ENCODE measurements at places on chromosomes 13 and 19.

DNA sequence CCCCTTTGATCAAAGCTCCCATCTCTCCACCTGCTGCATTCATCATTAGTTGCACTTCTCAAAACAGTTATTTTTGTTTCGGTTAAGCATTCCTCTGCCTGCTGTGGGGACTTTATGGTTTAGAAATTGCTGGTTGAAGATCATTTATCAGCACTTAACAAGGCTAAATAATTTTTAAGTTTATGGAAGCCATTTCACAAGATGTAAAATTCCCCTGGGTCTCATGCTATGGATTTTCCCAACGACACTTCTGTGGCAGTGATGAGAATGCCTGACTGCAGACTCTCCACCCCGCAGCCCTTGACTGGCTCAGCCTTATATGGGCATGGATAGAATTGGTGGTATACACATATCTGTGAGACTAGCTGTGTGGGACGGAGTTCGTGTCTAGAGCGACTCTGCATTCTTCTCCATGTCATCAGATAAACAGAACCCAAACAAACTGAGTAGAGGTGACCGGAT lies 52.8 kb downstream of the COL4A2 start:
- DNase-seq: no peak

- DNase-seq: peak; percentile 49
Measured at GRCh38 chr13:38686577-38687245, at the start of gene FREM2. TSS of gene FREM2 (plus strand) at chr13:38687077. CDS start at chr13:38687345, 268 bp downstream.

- no peak for DNase-seq
Measured at GRCh38 chr13:102788683-102789082, 10.1 kb downstream of the POGLUT2 start.

DNA sequence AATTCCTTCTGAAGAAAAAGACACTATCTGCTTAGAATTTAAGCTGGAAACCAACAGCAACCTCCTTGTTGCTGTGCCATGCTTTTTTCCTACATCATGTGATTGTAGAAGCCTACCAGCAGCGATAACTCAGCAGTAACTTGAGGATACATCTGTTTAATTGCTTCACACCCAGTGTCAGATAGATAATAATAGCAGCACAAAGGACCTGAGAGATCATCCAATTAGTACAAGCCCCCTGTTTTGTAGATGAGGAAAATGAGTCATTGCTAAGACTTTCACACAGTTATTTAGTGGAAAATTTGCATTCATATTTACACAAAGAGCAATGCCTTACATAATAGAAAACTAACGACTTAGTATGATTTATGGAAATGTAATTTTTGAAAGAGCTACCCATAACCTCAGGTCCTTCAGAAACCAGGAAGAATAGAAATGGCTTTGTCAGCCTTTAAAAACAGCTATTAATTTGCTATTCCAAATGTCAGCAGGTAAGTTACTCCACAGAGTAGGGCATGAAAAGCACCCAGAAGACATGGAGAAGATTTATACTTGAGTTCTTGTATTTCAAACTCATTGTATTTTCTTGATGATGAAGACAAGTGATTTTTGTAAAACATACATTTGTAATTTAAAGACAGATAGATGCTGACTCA lies 93.7 kb upstream of the SGCG start:
- DNase-seq: no peak

DNA sequence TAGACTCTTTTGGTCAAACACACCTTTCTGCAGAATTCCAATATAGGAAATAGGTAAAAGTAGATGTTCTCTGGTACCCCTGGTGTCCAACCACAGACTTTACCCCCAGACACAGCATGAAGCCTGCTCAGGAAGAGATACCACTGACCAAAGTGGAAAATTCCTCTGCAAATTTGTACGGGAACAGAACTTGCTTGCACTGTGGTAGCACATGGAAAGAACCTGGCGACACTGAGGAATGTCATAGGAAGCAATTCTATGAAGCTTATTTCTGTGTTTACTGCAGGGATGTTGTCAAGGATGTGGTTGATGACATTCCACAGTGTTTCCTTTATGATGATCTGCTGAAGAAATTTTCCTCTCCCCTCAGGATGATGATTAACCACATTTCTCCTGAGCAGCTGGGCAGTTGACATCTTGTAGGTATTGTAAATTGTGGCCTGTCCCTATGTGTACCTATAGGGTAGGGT lies 48.9 kb upstream of the TNFSF11 start:
- peak; percentile 90 for DNase-seq

- DNase-seq: no peak
Measured at GRCh38 chr19:44636439-44637389, 7.0 kb upstream of the PVR start.

DNA sequence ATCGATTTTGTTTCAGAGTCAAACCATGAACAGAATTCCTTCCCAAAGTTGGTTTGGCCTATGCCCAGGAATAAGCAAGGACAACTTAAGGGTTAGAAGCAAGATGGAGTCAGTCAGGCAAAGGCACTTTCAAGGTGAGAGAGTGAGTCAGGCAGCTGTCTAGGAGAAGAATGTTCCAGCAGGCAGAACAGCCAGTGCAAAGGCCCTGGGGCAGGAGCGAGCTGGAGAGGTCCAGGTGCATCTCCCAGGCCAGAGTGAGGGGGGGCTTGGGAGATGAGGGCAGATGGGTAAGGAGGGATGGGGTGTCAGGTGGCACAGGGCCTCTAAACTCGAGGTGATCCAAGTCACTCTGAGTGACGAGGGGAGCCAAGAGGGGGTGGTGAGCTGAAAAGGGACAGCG lies 9.2 kb upstream of the GRWD1 start:
- DNase-seq: no peak

DNA sequence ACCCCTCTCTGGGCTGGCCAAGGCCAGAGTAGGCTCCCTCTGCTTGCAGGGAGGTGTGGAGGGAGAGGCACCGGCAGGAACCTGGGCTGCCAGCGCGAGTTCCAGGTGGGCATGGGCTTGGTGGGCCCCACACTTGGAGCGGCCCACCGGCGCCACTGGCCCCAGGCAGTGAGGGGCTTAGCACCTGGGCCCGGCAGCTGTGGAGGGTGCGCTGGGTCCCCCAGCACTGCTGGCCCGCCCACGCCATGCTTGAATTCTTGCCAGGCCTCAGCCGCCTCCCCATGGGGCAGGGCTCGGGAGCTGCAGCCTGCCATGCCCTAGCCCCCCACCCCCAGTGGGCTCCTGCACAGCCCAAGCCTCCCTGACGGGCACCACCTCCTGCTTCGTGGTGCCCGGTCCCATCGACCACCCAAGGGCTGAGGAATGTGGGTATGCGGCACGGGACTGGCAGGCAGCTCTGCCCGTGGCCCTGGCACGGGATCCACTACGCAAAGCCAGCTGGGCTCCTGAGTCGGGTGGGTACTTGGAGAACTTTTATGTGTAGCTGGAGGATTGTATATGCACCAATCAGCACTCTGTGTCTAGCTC lies 1648.0 kb downstream of the OLFM4 start:
- no peak for DNase-seq

DNA sequence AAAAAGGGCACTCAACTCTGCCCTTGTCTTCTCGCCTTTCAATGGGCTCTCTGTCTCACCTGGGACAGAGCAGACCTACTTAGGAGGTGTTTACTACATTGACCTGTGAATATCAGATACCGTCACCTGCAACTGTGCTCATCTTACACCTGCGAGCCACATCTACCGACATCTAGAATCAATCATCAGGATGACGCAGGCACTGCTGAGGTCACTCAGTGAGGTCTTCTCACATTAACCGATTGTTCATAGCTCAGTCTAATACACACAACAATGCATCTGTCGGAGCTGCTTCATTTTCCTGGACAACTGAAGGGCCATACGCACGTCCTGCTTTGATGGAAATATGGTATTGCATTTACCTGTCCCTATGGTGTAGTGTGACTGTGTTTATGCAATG lies 211.9 kb downstream of the FGF9 start:
- DNase-seq: no peak

- DNase-seq: no peak
Measured at GRCh38 chr13:26538363-26539317, 18.8 kb upstream of the WASF3 start.

Data from M059J (cell line).